Stimulated activated CD4-positive, alpha-beta T cell treated with anti-CD3 and anti-CD28 coated beads, TNF-alpha, amount 100 ng/mL, for 24 hours (primary cell): ENCODE measurements at places on chromosomes 5 and 9.

DNA sequence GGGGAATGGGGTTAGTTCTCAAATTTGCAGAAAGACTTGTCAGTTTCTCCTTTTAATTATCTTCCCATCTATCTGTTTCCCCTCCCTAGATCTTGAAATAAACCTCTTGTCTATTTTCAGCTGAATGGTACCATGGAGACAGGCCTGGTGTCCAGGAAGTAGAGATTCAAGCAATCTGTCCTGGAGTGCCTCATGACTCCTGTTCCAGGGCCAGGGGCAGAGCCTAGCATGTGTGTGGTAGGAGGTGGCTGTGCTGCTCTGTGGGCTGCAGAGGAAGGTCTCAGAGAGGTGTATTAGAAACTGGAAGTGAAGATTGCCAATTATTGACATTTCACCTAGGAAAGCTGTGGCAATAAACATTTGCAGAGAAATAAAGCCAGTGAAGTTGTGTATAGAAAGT lies 175.8 kb upstream of the ATP10B start:
- no peak for DNase-seq

DNA sequence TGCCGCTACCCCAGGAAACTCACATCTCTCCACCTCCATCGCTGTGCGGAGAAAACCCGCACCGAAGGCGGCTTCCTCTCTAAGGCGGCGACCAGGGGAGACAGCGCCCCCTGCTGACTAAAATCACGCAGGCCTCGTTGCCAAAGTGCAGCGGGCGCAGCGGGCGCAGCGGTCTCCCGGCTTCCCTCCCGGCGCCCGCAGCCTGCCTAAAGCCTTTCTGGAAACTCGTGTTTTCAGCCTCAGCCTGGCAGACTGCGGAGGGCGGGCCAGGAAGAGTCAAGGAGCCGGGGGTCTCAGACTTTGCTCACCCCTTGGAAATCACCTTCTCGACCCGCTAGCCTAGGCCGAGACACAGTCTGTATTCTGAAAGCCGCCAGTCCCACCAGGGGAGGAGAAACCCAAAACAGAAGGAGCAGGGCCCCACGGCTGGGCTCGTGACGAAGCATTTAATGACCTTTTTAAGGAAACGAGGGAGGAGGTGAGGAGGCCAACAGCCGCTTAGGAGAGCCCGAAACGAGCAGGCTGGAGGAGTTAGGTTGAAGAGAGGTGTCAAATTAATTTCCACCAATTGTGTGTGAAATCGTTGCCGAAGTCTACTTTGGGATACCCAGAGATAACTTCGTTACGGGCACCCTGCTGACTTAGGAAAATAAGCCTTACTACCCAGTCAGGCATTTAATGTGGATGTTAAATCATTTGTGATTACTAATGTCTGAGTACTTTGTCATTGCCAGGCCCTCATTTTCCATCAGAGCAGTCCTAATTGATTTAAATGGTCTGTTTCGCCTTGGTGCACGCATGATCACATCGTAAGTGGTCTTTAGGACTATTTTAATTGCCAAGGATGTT lies 7.3 kb upstream of the FOXB2 start:
- peak; percentile 45 for DNase-seq

DNA sequence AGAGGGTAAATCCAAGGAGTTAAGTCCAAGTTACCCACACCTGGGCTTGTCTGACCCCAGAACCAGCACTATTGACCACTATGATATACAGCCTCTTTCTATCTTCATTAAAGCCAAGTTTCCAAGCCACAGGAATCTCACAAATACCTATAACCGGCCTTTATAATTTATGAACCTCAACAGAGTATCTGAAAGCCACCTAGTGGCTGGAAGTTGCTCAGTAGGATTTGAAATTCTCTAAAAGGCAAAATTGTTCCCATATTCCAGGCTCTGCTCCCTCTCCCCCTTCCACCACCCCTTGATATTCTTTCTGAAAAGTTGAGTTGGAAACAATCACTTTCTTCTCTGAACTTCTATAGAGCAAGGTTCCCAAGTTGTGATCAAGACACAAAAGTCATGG lies 106.4 kb upstream of the GPR151 start:
- no peak for DNase-seq

GRCh38 chr5:28397502-28397941 lies 1359.1 kb upstream of the CDH9 start:
- DNase-seq = no peak

DNA sequence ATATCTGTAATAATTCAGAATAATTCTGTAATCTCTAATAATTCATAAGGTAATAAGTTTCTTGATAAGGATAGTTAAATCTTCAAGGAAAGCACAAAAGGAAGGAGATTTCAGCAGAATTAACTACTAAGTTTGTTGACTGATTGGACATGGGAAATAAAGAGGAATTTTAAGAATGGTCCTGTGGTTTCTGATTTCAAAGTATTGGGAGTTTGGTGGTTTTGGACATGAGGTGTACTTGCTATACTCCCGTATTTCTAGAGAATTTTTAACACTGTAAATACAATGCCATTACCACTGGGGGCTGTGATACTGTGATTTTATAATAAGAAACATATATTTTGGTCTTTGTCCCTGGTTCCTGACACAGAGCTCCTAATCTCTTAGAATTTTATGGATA lies 123.9 kb downstream of the UNC13B start:
- DNase-seq = no peak

- no peak for DNase-seq
Observed at GRCh38 chr9:131236161-131236560, 40.1 kb downstream of the FAM78A start.

- no peak for DNase-seq
Observed at GRCh38 chr9:22337261-22337660, 109.4 kb upstream of the DMRTA1 start.

DNA sequence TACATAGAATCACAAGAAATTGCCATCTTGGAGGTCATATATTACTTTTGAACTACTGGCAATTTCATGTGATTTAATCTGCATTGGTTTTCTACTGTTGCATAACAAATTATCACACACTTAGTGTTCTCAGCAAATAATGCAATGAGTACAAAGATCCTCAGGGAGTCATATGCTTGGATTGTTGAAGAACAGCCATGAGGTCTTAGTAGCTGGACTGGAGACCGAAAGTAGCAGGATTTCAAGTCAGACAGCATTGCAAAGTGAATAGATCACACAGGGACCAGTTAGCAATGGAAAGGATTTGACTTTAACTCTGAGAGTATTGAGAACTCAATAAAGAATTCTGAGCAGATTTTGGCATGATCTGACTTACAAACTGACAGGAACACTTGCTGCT lies 32.2 kb upstream of the FRMD3 start:
- DNase-seq = no peak

DNA sequence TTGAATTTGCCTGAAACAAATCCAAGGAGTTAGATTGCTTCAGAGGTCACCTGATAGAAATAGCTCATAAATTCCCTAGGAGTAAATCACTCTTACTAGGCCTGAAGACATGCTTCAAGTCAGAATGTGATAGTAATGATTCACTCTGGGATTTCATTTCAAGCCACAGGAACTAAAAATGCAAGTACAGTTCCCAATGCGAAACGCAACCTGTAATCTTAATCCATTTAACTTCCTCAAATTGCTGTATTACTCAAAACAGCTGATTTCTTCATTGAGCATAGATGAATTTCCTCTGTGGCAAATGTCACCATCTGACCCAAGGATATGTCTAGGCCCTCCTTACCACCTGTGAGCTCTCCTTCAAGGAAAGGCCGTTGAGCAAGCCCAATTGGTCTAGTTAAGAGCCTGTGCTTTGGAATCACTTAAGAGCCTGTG lies 32.1 kb upstream of the IL6ST start:
- DNase-seq = no peak

- DNase-seq = no peak
Observed at GRCh38 chr5:128777052-128777451, 188.2 kb upstream of the SLC27A6 start.

DNA sequence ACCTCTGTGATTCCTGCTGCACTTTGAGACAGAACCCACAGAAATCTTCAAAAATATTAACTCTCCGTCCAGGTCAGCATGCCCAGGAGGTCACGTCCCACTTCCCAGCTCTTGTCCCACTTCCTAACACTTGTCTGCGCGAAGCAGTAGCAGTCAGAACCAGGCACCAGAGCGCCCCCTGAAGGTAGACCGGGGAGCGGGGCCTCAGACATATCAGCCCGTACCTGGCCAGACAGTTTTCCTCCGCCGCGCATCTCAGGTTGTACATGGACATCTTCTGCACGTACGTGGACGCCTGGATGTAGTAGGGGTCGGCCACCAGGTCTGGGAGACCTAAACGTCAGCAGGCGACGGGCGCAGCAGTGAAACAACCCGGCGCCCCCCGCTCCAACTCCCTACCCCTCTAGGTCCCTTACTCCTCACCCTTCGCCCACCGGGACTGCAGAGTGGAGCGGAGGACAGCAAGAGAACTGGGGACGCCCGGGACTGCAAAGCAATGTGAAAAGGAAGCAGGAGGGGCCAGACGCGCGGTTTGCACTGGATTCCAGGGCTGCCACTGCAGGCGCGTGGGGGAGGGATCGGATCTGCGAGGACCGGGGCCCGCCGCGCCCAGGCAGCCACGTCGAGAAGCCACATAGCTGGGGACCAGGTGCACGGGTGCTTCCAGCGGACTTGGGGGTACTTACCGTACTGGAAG lies 1.2 kb downstream of the LOX start:
- no peak for DNase-seq

GRCh38 chr9:79346350-79347020 lies 225.3 kb upstream of the TLE4 start:
- no peak for DNase-seq

DNA sequence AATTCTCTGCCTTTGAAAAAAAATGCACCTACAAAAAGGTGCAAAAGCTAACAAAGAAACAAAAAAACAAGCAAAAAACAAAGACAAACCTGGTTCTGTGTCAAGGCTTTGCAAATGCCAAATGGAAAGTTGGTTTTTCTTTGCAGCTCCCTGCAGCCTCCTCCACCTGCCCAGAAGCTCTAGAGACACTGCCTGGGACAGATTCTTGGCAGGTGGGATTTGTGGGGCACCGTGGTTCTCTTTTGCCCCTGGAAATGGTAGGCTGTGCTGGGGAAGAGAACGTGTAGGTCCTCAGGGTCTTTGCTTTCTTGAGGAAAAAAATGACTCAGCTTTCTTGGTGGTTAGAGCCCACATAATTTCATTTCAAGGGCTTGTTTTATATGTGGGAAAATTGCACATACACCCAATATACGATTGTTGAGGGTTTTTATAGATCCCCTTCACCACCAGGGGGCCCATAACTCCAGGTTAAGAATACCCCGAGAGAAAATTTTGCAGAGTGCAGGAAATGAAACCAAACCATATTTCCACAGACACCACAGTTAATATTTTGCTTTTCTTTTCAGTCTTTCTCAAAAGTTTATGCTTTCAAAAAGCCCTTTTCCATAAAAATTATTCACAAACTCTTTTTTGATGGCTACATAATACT lies 58.7 kb downstream of the NXNL2 start:
- peak; percentile 38 for DNase-seq
